ENCODE measurements at places on chromosomes 5 and 9.
A peak's percentile ranks its signal among the peaks of the same experiment; 100 is the strongest.

- DNase-seq = no peak
Measured at GRCh38 chr9:6675268-6675667, 29.7 kb upstream of the GLDC start.

DNA sequence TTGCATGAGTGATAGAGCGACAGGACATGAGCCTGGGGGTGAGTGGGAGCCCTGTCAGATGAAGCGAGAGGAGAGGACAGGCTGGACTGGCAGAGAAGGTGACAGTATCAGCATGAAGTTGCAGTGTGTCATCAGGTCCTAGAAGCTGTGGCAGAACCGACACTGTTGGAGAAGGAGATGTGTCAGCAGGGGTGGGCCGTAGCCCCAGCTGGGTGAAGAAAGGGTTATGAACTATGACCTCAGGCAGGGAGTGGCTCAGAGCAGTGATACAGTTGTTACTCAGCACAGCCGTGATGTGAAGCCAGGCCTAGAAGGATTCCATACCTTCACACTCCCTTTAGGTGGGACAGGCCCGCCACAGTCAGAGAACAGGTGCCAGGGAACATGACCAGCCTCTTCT is 7.6 kb downstream of the PCYOX1L start:
- DNase-seq = no peak

DNA sequence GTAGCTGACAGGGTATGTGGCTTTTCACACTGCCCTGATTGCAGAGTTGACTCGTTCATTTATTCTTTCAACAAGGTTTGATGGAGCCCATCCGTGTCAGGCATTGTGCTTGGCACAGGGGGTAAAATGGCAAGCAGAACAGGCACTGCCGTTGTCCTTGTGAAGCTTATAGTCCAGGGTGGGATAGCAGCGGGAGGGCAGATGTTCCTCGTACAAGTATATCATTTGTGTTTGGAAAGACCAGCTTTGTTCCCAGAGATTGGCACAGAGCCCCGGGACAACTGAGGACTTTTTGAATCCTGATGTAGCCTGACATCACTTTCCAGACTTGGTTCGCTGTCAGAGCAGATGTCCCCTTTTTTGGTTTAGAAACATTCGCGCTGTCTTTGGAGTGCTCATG is 50.9 kb downstream of the MVB12B start:
- no peak for DNase-seq

GRCh38 chr5:74143721-74144330 is 496.7 kb downstream of the ENC1 start:
- DNase-seq = no peak

- no peak for DNase-seq
Measured at GRCh38 chr9:23686257-23686656, 139.8 kb downstream of the ELAVL2 start.

GRCh38 chr5:121008041-121008440 is 543.9 kb downstream of the PRR16 start:
- no peak for DNase-seq

DNA sequence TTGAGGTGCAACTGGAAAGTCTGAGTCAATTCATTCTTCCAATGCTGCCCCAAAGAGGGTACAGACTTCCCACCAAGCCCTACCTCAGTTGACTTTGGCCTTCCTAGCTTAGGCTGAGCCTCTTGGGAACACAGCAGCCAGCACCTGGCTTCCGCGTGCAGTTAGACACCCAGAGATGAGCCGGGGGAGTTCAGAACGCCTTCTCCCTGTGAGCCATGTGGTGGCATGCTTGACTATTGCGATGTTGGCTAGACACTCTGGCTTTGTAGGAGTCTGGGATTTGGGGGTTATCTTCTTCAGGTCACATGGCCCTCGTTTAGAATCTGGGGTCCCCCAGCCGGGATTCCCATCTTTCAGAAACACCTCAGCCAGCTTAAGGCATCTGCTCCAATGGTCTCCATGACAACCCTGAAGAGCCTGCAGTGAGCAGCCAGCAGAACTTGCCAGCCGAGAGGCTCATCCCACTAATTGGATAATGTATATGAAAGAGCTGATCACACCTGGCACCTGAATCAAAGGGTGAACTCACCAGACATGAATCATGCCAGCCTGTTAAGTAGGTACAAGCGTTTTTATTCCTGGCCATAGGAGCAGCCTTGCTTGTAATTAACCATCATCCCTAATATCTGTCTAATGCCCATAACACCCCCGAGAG is 167.5 kb downstream of the SYK start:
- DNase-seq = peak; percentile 88

- no peak for DNase-seq
Measured at GRCh38 chr5:170896779-170897178, 35.0 kb downstream of the RANBP17 start.

Data from NCI-H510A (cell line).